ENCODE measurements at places on chromosomes 2 and 18.
A peak's percentile ranks its signal among the peaks of the same experiment; 100 is the strongest.

DNA sequence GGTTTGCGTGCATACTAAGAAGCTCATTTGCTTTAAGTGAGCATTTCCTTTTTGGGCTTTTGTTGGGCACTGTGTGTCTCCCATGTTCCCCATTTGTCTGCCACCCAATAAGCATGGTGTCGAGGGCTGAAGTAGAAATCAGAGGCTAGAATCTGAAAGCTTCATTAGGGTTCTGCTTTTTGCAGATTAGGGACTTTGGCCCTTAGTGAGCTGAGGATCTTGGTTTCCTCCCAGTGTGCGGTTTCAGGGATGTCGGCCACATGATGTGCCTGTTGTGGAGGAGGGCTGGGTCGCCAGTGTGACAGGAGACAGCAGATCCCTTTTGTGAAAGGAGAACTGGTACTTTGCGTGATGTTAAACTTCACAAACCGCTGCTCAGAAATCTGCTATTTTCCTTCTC, 41.1 kb downstream of the PLEKHB2 start:
- no peak for DNase-seq

- DNase-seq, result peak; percentile 22
Observed at GRCh38 chr2:174753038-174753633, 11.1 kb downstream of the CHRNA1 start.

DNA sequence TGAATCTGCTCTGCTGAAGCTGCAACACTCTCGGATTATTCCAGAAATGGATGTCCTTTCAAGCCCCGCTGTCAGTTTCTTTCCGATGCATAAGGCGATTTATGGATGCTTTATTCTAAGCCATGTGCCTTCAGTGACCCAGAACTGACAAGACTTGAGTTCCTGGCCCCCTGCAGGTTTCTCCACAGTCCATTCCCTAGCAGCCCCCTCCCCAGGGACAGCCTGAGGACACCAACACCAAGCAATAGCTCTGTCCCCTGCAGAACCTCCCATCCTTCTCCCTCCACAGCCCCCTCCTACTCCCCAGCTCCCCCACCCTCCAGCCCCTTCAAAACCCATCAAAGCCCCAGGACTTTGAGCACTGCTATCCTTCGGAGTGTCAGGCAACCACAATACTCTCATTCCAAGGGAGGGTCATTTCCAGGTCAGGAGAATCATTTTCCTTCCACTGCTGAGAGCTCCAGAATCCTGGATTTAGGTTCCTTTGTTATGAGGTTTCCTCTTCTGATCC, 24.6 kb upstream of the SPP2 start:
- no peak for DNase-seq

DNA sequence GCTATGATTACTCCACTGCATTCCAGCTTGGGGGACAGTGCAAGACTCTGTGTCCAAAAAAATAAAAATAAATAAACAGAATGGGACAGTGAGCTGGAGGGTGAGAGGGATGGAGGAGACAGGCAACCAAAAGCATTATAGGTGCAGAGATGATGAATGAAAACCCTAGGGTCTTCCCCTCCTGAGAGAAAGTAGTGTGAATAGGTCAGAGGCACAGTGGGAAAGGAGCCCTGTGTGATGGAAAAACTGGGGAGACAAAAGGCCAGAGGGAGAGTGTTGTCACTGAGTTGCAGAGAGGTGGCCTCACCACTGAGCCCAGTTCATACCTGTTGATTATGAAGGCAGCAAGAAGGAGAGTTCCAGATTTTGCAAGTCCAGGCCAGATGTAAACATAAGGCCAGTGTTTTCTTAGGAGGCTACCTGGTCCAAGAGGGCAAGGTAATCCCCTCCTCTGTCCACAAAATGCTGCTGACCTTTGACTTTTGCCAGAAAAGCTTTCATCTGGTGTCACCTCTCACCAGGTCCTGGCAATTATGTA, 17.6 kb upstream of the AGFG1 start:
- DNase-seq, result no peak

- no peak for DNase-seq
Observed at GRCh38 chr18:7317804-7318231, 86.9 kb downstream of the LRRC30 start.

GRCh38 chr2:233519787-233520611, 46.6 kb downstream of the USP40 start:
- DNase-seq, result no peak

GRCh38 chr2:166419616-166419934, 43.8 kb upstream of the SCN9A start:
- DNase-seq, result no peak

DNA sequence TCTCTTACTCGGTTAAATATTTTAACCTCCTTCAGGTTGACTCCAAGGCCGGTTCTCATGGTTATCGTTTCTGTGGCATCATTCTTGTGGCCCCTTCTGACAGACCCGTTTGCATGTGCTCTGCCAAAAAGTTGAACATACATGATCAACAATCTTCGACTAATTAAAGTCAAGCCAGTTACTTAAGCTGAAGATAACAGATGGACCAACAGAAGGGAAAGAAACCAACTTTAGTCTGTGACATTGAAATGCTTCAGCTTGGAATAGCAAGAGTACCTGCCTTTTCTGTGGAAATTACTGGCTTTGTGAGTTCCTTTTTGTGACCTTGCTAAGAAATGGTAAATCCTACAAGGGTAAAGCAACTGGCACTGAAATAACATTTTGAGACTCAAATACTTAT, 1429.1 kb downstream of the LRP1B start:
- DNase-seq, result no peak

DNA sequence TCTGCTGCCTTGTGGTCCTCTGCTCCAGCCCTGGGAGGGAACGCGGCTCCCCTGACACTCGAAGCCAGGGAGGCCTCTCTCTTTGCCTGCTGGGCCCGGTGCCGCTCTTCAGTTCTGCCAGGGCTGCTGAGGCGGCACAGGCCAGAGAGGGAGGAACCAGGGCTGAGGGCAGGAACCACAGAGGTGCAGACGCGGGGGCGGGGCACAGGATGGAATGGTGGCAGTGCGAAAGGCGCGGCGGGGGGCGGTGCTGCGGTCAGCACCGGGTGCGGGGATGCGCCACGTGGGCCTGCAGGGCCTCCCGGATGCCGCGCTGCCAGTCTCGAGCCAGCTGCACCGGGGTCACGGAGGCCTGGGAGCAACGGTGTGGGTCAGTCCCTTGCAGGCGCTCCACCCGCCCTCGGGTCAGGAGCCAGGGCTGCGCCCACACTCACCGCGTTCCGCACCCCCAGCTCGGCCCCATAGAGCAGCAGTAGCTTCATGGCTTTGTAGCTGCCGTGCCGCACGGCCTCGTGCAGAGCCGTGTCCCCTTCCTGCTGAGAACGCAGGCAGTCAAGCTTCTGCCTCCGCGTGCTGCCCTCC, 4.4 kb downstream of the ANKRD23 start:
- peak; percentile 73 for DNase-seq

DNA sequence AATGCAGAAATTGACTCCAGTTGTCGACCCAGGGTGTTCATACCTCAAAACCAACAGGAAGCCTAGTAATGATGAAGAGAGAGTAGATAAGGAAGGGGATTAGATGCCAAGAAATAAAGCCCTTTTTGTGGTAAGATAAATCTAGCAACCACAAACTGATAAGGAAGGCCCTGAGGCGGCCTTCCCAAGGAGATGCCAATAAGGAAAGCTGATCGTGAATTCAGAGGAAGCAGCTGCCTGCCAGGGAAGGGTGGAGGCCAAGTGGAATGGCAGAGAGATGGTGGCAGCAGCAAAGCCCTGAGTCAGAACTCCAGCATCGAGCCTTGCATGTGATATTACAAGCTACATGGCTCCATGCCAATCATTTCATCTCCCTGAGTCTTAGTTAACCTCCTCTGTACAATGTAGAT, 126.3 kb downstream of the IRS1 start:
- no peak for DNase-seq

- DNase-seq, result no peak
Observed at GRCh38 chr2:13193900-13194299, 477.2 kb downstream of the TRIB2 start.

- DNase-seq, result no peak
Observed at GRCh38 chr2:181308766-181309515, 148.2 kb upstream of the ITGA4 start.

GRCh38 chr2:241810307-241811200, 1.6 kb downstream of the NEU4 start:
- no peak for DNase-seq
